ENCODE measurements at places on chromosomes 4 and X.
A peak's percentile ranks its signal among the peaks of the same experiment; 100 is the strongest.

- DNase-seq, result no peak
Observed at GRCh38 chr4:112358952-112359749, 62.0 kb downstream of the ALPK1 start.

- DNase-seq, result no peak
Observed at GRCh38 chr4:168811786-168812651, 198.0 kb downstream of the CBR4 start.

DNA sequence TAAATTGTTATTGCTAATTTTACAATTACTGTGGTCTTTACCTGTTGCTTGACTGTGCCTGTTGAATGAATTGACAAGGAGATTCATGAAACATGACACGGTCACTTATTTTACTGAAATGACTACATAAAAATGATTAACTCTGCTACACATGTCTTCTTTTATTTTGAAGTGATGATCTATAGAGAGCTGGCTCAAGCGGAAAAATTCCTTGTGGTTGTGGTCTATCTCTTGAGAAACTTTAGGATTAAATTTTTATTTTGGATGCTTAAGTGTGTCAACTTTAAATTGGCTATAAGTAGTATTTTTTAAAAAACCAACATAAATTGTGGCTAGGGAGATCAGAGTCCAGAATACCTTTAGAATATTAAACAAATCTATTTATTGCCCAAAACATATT lies 131.8 kb upstream of the PITX2 start:
- no peak for DNase-seq

- DNase-seq, result peak; percentile 37
Observed at GRCh38 chrX:132488180-132488705, 595 bp downstream of the MBNL3 start.

GRCh38 chr4:72505314-72505744 lies 63.7 kb downstream of the ADAMTS3 start:
- peak; percentile 16 for DNase-seq

DNA sequence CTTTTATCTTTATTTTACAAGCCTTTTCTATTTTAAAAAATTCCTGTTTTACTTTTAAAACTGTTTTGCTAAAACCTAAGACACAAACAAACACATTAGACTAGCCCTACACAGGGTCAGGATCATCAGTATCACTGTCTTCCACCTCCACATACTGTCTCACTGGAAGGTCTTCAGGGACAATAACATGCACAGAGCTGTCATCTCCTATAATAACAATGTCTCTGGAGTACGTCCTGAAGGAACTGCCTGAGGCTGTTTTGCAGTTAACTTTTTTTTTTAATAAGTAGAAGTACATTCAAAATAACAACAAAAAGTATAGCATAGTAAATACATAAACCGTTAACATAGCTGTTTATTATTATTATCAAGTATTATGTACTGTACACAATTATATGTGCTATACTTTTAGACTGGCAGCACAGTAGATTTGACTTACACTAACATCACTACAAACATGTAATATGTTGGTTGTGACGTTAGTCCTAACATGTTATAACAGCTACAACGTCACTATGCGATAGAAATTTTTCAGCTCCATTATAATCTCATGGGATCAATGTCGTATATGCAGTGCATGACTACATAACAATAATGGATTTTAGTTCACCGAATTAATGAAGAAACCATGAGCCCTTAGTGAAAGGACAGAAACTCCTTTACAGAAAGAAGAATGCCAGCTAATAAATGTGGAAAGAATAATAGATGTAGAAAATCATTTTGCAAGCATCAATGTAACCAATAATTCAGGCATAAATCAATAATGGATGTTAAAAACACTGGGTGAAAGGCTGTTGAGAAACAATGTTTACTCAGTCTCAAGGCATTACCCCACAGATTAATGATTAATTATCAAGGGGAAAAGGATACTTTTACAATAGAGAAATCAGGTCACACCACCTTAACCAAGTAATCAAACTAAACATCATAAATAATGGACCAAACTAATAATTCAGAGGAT lies 49.2 kb downstream of the FBXW7 start:
- DNase-seq, result no peak

DNA sequence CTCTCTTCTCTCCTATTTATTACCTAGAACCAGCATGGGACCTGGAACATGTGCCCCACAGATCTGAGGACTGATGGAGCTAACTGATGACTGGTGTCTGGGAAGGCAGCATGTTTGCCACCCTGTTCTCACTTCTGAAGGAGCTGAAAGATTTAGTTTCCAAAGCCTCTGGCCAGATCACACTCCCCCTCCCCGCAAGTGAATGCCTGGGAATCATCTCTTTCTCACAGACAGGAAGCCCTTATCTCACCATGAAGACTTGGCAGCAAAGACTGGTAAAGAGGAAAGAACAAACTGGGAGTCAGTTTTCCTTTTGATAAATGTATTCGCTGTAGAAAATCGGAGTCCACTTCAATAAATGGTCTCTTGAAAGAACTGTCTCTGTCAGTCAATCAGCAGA lies 21.0 kb upstream of the PCYT1B start:
- no peak for DNase-seq

- DNase-seq, result no peak
Observed at GRCh38 chrX:45697591-45697990, 496.9 kb upstream of the DIPK2B start.

DNA sequence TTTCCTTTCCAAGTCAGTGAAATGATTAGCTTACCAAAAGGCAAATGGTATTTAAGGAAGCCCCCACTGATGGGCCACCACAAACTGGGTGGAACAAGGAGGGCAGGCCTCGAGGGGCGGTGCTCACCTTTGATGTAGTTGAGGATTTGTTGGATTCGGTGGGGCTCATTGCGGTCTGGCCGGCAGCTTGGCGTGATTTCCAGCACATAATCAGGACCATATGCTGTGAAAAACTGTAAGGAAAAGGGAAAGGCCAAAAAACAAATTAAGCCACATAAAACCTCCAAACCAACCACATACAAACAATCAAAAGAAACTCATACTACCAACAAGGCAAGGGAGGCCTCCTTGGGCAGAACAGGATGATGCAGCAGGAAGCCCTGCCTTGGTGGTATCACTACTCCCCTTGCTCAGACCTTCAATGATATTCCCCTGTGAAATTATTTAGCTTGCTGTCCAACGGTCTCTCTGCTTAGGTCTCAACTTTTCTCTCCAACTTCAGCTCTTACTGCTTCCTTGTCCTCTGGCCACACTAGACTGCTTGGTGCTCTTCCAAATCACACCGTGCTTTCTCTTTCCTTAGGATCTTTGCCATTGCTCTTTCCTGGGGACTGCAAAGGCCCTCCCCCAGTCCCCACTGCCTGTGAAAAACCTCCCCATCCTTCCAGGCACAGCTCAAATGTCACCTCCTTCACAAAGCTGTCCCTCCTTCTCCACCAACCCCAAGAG lies 46.1 kb upstream of the CITED1 start:
- DNase-seq, result no peak

- peak; percentile 36 for DNase-seq
Observed at GRCh38 chrX:100687128-100687527, 43.1 kb downstream of the SRPX2 start.

Measured in activated T-cell treated with anti-CD3 and anti-CD28 coated beads, Interleukin-2, amount 50 U/mL, for 48 hours (primary cell).